Thoracic aorta (tissue), 2 donors: ENCODE measurements at places on chromosomes 12 and 14.

- no peak overlapping the region for H3K27ac ChIP-seq
- no peaks in the 10 kb centered on the region for H3K27me3 ChIP-seq
- H3K4me1 ChIP-seq: no peaks in the 10 kb centered on the region
Observed at GRCh38 chr12:5200278-5201087, 156.8 kb downstream of the KCNA5 start.

- peak overlapping the region; percentile 59 for H3K4me3 ChIP-seq
- no peaks in the 10 kb centered on the region for H3K27me3 ChIP-seq
Observed at GRCh38 chr12:46124132-46124847, 133.9 kb upstream of the SCAF11 start.

- H3K27ac ChIP-seq: no peak overlapping the region
- no peaks in the 10 kb centered on the region for H3K36me3 ChIP-seq
- peaks cover 47% of the 10 kb centered on the region for H3K4me1 ChIP-seq
- no peak overlapping the region for H3K4me3 ChIP-seq
Observed at GRCh38 chr14:96512602-96513397, 10.6 kb downstream of the PAPOLA start.

DNA sequence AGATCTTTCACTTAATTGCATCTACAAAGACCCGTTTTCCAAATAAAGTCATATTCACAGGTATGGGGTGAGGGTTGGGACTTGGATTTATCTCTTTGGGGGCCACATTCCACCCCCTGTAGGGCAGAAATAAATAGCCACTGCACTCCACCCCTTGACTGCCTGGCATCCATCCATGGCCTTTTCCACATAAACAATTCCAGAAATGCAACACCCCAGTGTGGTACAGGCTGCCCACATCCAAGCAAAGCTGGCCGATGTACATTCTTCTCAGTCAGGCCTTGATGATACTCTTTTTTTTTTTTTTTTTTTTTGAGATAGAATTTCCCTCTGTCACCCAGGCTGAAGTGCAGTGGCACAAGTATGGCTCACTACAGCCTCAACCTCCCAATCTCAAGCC is 12.9 kb downstream of the DGLUCY start:
- H3K36me3 ChIP-seq: peaks cover 4% of the 10 kb centered on the region
- no peak overlapping the region for H3K27ac ChIP-seq
- DNase-seq: no peak
- H3K4me3 ChIP-seq: no peak overlapping the region
- H3K27me3 ChIP-seq: no peaks in the 10 kb centered on the region
- no peaks in the 10 kb centered on the region for H3K4me1 ChIP-seq

GRCh38 chr12:120922279-120922678 is 18.1 kb upstream of the SPPL3 start:
- H3K4me3 ChIP-seq: no peak overlapping the region
- no peaks in the 10 kb centered on the region for H3K27me3 ChIP-seq
- DNase-seq: no peak

- H3K4me3 ChIP-seq: no peak overlapping the region
- no peaks in the 10 kb centered on the region for H3K36me3 ChIP-seq
- no peak for DNase-seq
Observed at GRCh38 chr12:97805146-97805545, 342.5 kb downstream of the RMST start.

- H3K4me3 ChIP-seq: no peak overlapping the region
- H3K27me3 ChIP-seq: no peaks in the 10 kb centered on the region
- DNase-seq: no peak
- no peak overlapping the region for H3K27ac ChIP-seq
- no peaks in the 10 kb centered on the region for H3K4me1 ChIP-seq
- H3K36me3 ChIP-seq: no peaks in the 10 kb centered on the region
Observed at GRCh38 chr12:10285919-10286318, 21.8 kb upstream of the KLRD1 start.

- no peak overlapping the region for H3K4me3 ChIP-seq
- H3K27me3 ChIP-seq: no peaks in the 10 kb centered on the region
- H3K36me3 ChIP-seq: peaks cover 11% of the 10 kb centered on the region
Observed at GRCh38 chr12:66132408-66132807, 1.9 kb upstream of the LLPH start.

GRCh38 chr12:53625373-53625945 is 723 bp downstream of the ATF7 start:
- peaks cover 33% of the 10 kb centered on the region for H3K4me1 ChIP-seq
- H3K27ac ChIP-seq: peak overlapping the region; percentile 91
- no peaks in the 10 kb centered on the region for H3K27me3 ChIP-seq
